Bladder microvascular endothelial cell (primary cell): ENCODE measurements at places on chromosomes 5 and 9. TPM values are rescaled to one million over a fixed set of nuclear protein-coding genes. Genes with fewer than 3 reads are reported as not detected.

ZNF483 gene
- total RNA-seq, result 0.81 and 2.1 TPM in 2 replicates

MSMP gene
- total RNA-seq, result 6.2 and 90.9 TPM in 2 replicates

EGFLAM gene
- 0.06 and 0.49 TPM in 2 replicates for total RNA-seq

SREK1IP1 gene
- total RNA-seq, result 8.7 and 18.4 TPM in 2 replicates

GABRA1 gene
- not detected in 2 replicates for total RNA-seq

TPPP gene
- 0.16 and 0.19 TPM in 2 replicates for total RNA-seq

IFNW1 gene
- total RNA-seq, result not detected in 2 replicates

PCDHB14 gene
- 0.49 and 1.8 TPM in 2 replicates for total RNA-seq

STKLD1 gene
- 0.25 and 0.49 TPM in 2 replicates for total RNA-seq

SLC1A1 gene
- 4.7 and 5.1 TPM in 2 replicates for total RNA-seq

NEUROG1 gene
- not detected in 2 replicates for total RNA-seq

MEGF10 gene
- 0.16 and 1.8 TPM in 2 replicates for total RNA-seq

DAB2 gene
- total RNA-seq, result 43.9 and 337 TPM in 2 replicates

SLC36A3 gene
- total RNA-seq, result not detected in 2 replicates
